ENCODE measurements at places on chromosomes 3 and 15.

GRCh38 chr3:23002836-23003732 lies 200.0 kb upstream of the UBE2E2 start:
- DNase-seq = peak; percentile 76

GRCh38 chr15:41900526-41901380 lies 6.9 kb upstream of the SPTBN5 start:
- no peak for DNase-seq

- DNase-seq = no peak
Observed at GRCh38 chr15:36601952-36602351, 22.5 kb downstream of the CDIN1 start.

DNA sequence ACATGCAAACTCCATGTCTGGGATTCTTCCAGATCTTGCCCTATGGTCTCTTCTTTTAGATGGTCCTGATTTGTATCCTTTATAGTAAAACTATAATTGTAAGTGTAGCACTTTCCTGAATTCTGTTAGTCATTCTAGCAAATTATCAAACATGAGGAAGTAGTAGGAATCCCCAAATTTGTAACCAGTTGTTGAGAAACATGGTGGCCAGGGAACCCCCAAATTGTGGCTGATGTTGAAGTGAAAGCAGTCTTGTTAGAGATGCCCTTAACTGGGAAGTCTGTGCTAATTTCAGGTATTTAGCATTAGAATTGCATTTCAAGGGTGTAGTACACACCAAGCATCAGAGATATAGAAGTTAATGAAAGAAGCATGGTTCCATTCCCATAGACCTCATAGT lies 180.4 kb upstream of the STT3B start:
- DNase-seq = no peak

DNA sequence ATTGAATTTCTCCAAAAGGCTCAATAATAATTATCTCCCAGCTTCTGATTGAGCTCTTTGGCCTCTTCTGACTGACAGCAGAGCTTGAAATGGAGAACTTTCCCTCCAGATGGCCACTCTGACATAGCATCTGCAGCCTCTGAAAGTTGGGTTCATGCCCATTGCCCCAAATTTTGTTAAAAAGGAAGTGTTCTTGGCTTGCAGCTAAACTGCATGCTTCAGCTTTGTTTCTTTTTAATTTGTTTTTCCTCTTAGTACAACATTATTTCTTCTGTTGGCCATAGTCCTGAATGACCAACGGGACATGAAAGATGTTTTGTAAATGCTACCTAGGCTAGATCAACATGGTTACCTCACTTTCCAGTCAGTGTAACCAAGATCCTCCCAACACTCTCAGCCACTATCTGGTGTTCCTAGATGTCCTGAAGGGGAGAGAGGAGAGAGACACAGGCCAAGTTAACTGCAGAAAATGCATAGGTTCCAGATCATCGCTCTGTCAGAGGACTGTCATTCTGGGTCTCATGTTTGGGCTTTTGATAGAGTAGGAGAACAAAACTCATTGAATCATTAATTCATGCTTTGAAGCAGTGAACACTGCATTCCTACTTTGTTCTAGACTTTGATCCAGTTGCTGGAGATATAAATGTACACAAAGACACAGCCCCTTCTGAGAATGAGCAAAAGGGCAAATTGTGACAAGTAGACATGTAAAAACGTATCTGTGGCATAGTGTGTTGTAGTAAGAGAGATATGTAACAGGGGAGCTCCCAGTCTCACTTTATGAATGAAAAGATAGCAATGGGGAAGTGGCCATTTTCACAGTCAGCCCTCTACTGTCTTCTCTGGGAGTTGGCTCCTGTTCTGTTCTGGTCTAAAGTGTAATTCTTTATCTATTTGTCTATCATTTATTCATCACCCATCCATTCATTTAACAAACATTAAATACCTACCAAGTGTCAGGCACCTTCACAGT lies 156.2 kb downstream of the ZNF621 start:
- DNase-seq = no peak

GRCh38 chr15:44550256-44550655 lies 13.3 kb downstream of the EIF3J start:
- peak; percentile 49 for DNase-seq

DNA sequence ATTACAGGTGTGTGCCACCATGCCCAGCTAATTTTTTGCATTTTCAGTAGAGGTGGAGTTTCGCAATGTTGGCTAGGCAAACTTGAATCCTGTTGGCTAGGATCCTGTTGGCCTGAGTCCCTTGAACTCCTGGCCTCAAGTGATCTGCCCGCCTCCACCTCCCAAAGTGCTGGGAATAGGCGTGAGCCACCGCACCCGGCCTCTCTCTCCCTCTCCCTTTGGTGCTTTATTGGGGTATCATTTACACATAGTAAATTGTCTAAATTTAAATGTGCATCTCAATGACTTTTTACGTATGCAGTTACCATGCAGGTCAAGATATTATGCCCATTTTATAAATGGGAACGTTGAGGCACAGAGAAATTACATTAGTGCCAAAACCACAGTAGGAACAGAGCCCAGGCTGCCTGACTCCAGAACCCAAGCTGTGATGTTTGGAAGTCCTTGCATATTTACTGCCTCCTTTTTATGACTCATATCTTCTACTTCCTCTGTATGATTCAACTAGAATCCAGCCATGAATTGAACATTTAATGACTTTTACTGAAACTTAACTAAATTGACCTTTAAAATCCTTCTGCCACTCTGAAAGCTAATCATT lies 34.0 kb upstream of the RPP14 start:
- DNase-seq = no peak

GRCh38 chr15:85618228-85618505 lies 176.6 kb downstream of the KLHL25 start:
- no peak for DNase-seq

DNA sequence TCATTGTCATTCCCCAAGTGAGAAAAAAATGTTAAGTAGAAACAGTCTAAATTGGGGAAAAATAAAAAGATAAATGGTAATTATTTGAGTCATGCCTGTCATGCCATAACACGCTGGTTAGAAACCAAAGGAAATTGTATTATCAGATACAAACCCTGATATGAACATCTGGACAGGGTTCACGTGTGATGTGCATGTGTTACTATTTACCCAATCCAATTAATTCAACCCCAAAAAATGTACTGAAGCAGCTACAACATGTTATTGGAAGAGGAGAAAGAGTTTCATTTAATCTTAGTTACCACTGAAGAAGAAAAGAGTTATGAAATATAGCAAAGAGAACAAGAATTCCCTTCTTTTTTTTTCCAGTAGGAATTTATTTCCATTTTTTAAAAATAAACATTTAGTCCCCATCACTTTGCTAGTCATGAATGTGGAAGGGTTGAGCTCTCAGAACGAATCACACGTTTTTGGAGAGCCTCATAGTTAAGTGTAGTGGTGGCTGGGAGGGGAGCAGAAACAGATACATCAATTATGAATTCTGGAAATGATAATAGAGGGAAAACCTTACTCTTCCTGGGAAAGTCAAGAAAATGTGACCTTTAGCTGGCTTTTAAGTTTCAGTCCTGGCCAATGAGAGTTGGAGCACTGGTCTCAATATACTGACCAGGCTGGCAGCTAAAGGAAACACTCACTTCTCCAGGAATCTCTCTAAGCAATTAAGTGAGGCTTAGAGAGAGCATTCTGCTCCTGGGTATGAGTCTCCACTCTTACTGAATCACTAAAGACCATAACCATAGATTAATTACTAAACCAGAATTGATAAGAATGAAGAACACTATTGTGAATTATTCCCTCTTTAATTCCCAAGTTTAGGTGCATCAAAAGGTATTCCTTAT lies 796.5 kb downstream of the GRM7 start:
- DNase-seq = no peak

DNA sequence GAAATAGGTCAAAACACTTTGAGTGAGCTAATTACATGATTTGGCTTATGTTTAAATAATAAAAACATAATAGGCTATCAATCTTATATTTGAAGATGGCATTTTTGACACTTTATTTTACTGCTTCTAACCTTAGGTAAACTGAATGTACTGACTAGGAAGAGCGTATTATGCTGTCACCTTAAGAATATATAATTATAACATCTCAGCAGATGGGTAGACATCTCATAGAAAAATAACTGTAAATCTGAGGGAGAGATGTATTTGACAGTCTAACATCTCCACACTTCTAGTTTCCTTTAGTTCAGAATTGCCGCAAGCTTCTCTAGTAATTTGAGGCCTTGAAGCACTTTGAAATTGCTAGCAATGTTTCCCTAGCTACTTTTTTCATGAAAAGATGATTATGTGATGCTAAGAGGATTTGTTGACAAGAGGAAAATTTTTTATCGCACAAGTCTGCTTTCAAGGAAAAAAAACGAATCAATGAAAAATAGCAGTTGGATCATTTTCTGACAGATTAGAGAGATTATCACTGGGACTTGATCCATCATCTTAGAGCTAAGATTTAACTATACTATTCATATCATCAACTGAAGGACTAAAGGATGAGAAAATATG lies 238.2 kb upstream of the NAALADL2 start:
- no peak for DNase-seq

DNA sequence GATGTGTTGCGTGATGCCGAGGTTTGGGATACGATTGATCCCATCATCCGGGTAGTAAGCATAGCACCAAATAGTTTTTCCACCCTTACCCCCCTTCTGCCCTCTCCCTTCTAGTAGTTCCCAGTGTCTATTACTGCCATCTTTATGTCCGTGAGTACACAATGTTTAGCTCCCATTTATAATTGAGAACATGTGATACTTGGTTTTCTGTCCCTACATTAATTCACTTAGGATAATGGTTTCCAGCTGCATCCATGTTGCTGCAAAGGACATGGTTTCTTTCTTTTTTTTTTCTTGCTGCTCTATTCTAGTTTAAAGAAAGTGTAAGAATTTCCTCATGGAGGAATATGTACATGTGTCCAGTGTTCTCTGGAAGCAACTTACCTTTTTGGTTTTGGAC lies 51.8 kb downstream of the NSUN3 start:
- no peak for DNase-seq

DNA sequence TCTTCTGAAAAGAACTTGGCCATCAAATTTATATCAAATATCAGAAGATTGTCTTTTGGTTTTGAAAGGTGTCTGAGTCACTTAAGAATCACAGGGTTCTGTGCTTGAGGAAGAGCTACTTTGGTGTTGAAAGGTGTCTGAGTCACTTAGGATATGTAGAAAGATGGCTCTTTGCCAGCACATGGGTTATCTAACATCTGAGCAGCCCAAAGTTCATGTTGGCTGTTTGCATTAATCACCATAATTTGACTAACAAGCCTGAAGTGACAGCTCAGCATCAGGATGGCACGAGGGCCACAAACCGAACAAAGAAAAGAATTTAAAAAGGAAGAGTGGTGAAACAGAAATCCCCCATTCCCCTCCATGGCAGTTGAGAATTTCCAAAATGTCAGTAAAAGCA lies 190.5 kb upstream of the CMC1 start:
- DNase-seq = peak; percentile 23

- peak; percentile 37 for DNase-seq
Observed at GRCh38 chr3:174397848-174398247, 461.3 kb upstream of the NAALADL2 start.

DNA sequence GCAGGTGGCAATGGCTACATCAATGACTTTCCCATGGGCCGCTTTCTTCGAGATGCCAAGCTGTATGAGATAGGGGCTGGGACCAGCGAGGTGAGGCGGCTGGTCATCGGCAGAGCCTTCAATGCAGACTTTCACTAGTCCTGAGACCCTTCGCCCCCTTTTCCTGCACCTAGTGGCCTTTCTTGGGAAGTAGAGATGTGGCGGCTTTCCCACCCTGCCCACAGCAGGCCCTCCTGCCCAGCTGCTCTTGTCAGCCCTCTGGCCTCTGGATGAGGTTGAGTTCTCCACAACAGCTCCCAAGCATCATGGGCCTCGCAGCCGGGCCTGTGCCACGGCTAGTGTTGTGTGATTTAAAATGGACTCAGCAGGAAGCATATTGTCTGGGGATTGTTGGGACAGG lies 12.5 kb downstream of the IVD start:
- no peak for DNase-seq

GRCh38 chr3:186971578-186971977 lies 41.3 kb downstream of the ST6GAL1 start:
- DNase-seq = no peak

DNA sequence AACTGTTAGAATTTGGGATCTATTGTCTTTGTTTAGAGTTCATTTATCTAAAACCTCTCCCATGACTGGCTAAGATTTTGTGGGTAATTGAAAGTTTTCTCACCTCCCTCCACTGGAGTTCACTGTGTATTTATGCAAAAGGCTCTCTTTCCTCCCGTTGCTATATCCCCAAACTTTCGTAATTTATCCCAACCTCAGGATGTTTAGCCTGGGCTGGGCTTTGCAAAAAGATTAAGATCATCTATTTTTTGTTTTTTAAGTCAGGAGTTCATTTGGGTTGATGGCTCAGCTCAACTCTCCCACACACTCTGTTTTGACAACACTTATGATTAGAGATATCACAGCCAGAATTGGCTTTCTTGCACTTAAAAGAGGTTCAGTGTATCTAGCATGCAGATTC lies 27.0 kb downstream of the SUCNR1 start:
- DNase-seq = no peak

DNA sequence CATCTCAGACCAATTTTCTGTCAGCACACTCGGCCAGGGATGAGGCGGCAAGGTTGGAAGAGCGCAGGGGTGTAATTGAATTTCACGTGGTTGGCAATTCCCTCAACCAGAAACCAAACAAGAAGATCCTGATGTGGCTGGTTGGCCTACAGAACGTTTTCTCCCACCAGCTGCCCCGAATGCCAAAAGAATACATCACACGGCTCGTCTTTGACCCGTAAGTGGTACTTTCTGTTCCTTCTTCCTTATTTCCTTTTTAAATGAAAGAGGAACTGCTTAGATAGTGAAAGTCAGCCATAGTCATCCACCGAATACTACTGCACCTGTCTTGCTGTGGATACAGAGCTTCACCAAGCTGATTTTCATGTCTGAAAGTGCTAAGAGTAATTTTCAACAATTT lies 60.1 kb downstream of the SGO1 start:
- DNase-seq = no peak

GRCh38 chr3:129040039-129040336 lies 20.6 kb upstream of the GP9 start:
- DNase-seq = no peak

DNA sequence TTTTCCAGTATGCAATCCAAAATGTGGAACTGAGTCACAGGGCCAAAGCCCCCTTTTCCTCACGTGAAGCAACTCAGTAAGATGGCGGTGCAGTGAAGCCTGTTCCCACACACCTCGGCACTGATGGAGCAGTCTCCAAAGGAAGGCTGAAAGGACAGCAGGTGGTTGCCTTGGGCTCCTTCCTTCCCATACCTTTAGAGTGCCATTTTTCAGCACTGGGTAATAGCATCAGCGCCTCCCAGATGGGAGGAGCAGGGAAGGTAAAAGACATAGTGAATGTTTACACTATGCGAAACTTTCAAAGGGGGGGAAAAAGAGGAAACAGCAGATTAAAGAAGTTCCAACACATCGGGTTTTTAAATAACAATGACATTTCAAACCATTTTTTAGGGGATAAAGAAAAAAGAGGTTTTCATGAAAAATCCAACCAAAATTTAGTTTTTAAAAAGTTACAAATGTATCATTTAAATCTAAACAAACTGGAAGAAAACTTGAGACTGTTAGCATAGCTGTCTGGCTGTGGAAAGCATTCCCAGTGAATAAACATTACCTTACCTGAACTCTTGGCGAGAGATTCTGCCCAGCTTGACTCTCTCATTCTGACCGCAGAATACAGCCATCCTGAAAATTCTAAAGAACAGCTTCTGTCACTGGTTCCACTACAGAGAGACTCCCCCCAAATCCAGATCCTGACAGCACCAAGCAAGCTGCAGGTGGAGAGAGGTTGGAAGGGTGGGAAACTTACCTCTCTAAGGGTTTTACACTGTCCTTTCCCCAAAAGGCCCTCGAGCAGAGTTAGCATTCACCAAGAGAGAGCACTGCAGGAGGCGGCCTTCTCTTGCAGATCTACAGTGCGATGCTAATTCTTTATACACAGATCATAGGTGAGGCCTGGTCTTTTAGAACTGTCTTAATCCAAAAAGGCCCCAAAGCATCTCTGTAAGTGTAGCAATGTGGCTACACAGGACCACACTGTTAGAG lies 32.6 kb downstream of the ABCC5 start:
- DNase-seq = no peak
